ENCODE measurements at places on chromosomes 11 and 22.

- no peak for DNase-seq
These were observed 93.2 kb upstream of the SYT13 start for GRCh38 chr11:45379162-45379863.

GRCh38 chr11:19895776-19896175 lies 183.1 kb downstream of the NAV2 start:
- no peak for DNase-seq

DNA sequence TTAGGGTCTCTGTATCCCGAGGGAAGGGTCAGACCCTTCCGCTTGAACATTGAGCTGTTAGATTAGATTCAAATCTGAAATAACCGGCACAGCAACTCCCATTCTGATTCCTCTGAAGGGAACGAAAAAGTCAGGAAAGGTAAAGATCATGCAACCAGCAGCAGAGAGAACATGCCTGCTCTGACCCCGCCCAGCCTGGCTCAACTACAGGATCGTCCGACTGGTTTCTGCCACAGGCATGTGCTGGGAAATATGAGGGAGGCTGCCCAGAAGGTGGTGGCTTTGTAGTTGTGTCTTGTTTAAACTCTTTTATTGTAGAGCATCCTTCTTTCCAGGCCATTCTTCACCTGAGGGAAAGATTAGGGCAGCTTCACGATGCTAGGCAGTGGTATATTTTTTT lies 5.0 kb upstream of the MTNR1B start:
- DNase-seq = no peak

GRCh38 chr11:13772223-13773046 lies 104.0 kb downstream of the FAR1 start:
- DNase-seq = peak; percentile 72

DNA sequence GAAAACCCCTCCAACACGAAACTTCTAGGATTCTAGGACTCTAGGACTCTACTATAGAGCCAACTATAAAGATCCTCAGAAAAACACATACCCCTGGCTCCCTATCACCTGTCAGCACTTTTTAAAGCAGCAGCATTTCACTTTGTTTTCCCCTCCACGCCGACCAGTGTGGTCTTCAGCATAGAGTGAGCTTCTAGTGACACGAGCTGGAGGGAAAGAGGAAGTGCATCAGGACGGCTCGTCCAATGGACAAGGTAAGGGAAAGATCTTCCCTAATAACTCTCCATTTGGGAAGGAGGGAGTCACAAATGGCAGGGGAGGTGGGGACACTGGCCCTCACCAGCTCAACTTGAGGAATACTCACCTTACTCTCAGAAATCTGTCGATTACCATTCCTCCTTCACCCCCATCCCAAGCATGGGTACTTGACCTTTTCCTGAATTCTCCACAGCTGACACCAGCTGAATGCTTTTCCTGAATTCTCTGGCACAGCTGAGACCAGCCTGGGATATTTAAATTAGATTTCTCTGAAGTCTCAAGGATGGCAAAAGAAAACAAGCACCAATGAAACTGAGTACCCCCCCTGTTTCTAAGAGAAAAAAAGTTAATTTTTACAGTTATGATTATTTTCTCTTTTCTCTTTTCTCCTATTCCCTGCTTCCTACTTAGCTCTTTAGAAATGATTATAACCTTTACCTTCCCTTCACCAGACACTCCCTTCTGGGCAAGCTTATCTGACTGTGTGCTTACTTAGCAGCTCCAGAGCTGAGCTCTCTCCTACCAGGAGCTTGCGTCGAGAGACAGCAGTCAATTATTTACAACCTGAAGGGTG lies 33.3 kb upstream of the NNMT start:
- DNase-seq = peak; percentile 64

DNA sequence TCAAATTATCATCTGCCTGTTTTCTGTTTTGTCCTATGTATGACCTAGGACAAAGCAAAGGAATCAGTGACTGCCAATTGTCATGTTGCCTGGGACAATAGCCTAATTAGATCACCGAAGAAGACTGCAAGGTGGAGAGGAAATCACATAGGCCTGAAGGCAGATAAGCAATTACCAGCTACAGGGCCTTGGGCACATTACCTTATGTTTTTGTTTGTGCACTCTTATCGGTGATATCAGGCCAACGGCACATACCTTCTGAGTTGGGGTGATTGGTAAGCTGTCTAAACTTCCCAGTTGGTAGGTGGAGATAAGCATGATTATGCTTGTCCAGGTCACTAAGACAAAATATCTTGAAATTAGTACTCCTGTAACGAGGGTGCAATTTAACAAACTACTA lies 58.1 kb upstream of the FAM181B start:
- no peak for DNase-seq

GRCh38 chr11:44565953-44566949 lies 788 bp downstream of the CD82 start:
- no peak for DNase-seq
